Inflammatory macrophage treated with lipopolysaccharide for 4 hours (primary cell): ENCODE measurements at places on chromosomes 1 and 21.

GRCh38 chr1:243471754-243472745 is 216.2 kb downstream of the SDCCAG8 start:
- peak; percentile 83 for DNase-seq

DNA sequence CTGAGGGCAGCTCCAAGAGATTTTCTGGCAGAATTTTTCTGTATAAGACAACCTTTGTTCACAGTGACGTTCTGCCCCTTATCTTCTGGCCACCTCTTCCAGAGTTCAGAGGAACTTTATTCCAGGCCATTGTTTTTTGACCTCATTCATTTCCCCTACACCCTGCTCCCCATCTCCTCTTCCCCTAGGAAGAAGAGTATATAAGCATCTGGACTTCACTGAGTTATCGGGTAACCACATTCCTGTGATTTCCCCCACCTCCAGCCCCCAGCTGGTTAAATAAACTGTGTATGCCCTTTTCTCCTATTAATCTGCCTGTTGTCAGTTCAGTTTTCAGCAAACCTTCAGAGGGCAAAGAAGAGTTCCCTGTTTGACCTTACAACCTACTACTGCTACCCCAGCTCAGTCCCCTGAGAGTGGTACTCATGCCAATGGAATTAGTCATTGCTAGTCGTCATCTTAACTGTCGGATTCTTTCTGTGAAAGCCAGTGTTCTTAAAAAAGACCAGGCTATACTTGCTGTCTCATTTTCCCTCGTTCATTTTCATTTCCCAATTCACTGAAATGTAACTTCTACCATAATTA is 14.3 kb upstream of the ALG14 start:
- no peak for DNase-seq

DNA sequence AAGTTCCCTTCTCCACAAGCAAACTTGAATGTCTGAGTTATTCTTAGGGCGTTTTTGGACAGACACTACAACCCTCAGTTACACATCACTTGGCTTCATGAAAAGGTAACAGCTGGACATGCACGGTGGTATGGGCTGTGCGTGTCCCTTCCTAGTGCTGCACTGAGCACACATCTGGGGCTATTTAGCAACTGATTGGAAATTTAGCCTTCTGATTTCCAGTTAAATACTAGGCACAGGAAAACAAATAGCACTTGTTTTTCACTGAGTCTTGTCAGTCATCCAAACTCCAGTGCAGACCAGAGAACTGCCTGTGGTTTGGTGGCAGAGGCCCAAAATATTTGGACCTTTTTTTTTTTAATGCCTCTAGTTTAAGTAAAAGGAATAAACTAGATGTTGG is 134.7 kb downstream of the TGFBR3 start:
- DNase-seq, result no peak

GRCh38 chr1:170145770-170146676 is at the start of gene NTMT2:
Gene NTMT2 (plus strand): TSS chr1:170145959. CDS start chr1:170146108, 149 bp downstream.
- no peak for DNase-seq

DNA sequence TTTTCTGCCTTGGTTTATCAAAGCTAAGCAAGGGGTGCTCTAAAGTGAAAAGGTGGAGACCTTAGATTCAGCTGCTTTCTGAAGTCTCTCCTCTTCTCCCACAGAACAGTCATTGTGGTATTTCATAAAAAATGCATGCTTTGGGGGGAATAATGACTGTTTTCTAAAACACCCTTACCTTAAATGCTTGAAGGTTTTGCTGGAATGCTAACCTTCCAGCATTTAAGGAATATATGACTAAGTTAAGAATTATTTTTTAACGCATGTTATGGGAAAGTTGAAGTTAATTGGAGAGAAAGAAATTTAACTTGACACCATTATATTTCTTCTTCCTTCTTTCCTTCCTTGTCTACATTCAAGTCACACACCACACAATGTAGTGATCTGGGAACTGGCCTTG is 162.5 kb downstream of the ROR1 start:
- DNase-seq, result no peak

DNA sequence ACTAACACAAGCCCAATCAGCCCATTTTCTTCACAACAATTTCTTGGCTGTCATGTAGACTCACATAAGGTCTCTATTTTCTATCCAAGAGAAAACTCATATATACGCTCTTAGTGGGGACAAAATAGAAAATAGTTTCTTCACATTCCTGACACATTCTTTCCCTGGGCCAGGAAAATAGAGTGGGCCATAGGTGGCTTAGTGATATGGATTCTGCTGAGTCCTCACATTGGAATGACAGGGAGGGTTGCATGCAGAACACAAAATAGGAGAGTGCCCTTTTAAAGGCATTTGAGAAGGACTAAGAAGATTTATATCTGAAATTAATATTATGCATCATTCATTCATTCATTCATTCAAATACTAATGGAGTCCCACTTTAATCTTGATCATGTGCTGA is 207.7 kb downstream of the LYPLAL1 start:
- no peak for DNase-seq
